Kidney (tissue), 22 donors: ENCODE measurements at places on chromosomes 2 and 18.

GRCh38 chr2:86831537-86831936 lies 30.1 kb downstream of the CD8B start:
- no peaks in the 10 kb centered on the region for H3K27me3 ChIP-seq
- no peak for DNase-seq
- no peaks in the 10 kb centered on the region for H3K4me1 ChIP-seq
- H3K36me3 ChIP-seq: no peaks in the 10 kb centered on the region
- H3K27ac ChIP-seq: no peak overlapping the region

DNA sequence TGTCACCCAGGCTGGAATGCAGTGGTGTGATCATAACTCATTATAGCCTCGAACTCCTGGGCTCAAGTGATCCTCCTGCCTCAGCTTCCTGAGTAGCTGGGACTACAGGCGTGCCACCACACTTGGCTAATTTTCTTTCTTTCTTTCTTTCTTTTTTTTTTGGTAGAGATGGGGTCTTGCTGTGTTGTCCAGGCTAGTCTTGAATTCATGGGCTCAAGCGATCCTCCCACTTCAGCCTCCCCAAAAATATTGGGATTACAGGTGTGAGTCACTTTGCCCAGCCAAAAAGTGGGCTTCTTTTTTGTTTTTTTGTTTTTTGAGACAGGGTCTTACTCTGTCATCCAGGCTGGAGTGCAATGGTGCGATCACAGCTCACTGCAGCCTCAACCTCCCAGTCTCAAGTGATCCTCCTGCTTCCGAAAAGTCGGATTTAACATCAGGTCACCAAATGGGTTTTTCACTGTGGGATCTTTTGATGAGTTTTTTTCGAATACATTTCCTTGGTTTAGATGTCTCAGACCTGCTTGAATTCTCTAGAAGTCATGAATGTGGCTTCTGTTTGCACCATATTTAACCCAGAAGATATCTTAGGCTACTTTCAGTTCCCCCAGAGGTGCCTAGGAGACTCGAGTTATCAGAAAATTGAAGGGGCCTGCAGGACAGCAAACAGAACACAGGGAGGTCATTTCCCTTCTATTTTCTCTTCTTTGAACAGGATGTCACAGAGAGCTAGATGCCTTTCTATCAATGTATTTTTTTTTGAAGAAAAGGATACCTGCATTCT lies 8.9 kb downstream of the RAB31 start:
- H3K27me3 ChIP-seq: no peaks in the 10 kb centered on the region
- no peaks in the 10 kb centered on the region for H3K4me1 ChIP-seq
- DNase-seq: no peak
- no peak overlapping the region for H3K27ac ChIP-seq
- no peaks in the 10 kb centered on the region for H3K36me3 ChIP-seq

- no peak overlapping the region for H3K4me3 ChIP-seq
- no peak for DNase-seq
- H3K27ac ChIP-seq: no peak overlapping the region
- H3K36me3 ChIP-seq: no peaks in the 10 kb centered on the region
- no peaks in the 10 kb centered on the region for H3K27me3 ChIP-seq
- no peaks in the 10 kb centered on the region for H3K4me1 ChIP-seq
Observed at GRCh38 chr2:109153005-109153784, 24.2 kb downstream of the SH3RF3 start.

- no peak overlapping the region for H3K27ac ChIP-seq
- H3K4me3 ChIP-seq: no peak overlapping the region
- no peaks in the 10 kb centered on the region for H3K36me3 ChIP-seq
- no peak for DNase-seq
Observed at GRCh38 chr2:165874445-165875039, 79.0 kb downstream of the TTC21B start.

GRCh38 chr2:55519938-55520885 lies 694 bp downstream of the CFAP36 start:
- H3K27ac ChIP-seq: peak overlapping the region; percentile 71
- no peaks in the 10 kb centered on the region for H3K4me1 ChIP-seq
- no peaks in the 10 kb centered on the region for H3K27me3 ChIP-seq
- H3K36me3 ChIP-seq: peaks cover 1% of the 10 kb centered on the region
- DNase-seq: peak; percentile 54
- peak overlapping the region; percentile 95 for H3K4me3 ChIP-seq

GRCh38 chr2:73985308-73986084 lies 786 bp downstream of the TET3 start:
- no peak overlapping the region for H3K27ac ChIP-seq
- H3K4me3 ChIP-seq: peak overlapping the region; percentile 36
- H3K4me1 ChIP-seq: peaks cover 42% of the 10 kb centered on the region
- H3K27me3 ChIP-seq: peaks cover under 1% of the 10 kb centered on the region

DNA sequence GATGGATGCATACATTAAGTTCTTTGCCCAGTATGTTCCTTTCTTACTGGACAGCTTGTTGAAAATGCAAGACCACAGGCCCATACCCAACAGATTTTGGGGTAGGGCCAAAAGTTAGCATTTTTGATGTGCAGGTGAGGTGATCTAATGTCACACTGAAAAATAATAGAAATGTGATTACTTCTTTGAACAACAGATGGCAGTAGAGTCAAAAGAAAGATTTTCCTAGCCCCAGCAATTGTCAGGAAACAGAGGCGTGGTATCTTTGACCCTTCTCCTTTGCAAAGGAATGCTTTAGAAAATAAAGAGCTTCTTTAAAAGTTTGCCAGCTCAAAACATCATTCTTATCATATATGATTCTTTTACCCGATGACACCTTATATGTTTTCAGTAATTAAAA lies 343.6 kb upstream of the SYT4 start:
- H3K27ac ChIP-seq: no peak overlapping the region
- no peaks in the 10 kb centered on the region for H3K36me3 ChIP-seq
- H3K4me1 ChIP-seq: no peaks in the 10 kb centered on the region

- H3K4me3 ChIP-seq: no peak overlapping the region
- H3K27me3 ChIP-seq: no peaks in the 10 kb centered on the region
- no peaks in the 10 kb centered on the region for H3K36me3 ChIP-seq
Observed at GRCh38 chr2:110957293-110957692, 163.4 kb upstream of the BCL2L11 start.

GRCh38 chr18:63229971-63230370 lies 89.6 kb downstream of the BCL2 start:
- no peak for DNase-seq
- H3K27me3 ChIP-seq: no peaks in the 10 kb centered on the region
- H3K27ac ChIP-seq: no peak overlapping the region
- H3K36me3 ChIP-seq: no peaks in the 10 kb centered on the region

DNA sequence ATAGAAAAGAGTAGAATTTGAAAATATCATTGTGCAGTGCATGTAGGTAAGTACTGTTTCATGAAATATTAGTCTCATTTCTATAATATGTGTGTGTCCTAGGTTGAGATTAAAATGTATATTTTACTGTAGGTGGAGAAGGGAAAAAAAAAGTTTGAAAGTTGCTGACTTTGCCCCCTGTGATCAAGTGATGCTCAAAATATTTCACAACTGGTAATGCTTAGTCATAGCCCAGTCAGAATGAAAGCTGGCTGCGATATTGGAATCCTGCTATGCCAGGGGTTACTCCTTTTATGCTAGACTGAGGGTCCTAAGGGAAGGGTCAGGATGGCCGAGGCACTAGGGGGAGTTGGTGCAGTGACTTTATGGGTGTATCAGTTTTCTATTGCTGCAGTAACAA lies 19.5 kb upstream of the CFAP36 start:
- no peaks in the 10 kb centered on the region for H3K4me1 ChIP-seq
- H3K4me3 ChIP-seq: no peak overlapping the region
- H3K27me3 ChIP-seq: no peaks in the 10 kb centered on the region
- no peak for DNase-seq

- no peaks in the 10 kb centered on the region for H3K4me1 ChIP-seq
- no peaks in the 10 kb centered on the region for H3K36me3 ChIP-seq
- no peak for DNase-seq
- no peak overlapping the region for H3K27ac ChIP-seq
- H3K4me3 ChIP-seq: no peak overlapping the region
- H3K27me3 ChIP-seq: no peaks in the 10 kb centered on the region
Observed at GRCh38 chr2:125006676-125007075, 981.6 kb downstream of the CNTNAP5 start.

DNA sequence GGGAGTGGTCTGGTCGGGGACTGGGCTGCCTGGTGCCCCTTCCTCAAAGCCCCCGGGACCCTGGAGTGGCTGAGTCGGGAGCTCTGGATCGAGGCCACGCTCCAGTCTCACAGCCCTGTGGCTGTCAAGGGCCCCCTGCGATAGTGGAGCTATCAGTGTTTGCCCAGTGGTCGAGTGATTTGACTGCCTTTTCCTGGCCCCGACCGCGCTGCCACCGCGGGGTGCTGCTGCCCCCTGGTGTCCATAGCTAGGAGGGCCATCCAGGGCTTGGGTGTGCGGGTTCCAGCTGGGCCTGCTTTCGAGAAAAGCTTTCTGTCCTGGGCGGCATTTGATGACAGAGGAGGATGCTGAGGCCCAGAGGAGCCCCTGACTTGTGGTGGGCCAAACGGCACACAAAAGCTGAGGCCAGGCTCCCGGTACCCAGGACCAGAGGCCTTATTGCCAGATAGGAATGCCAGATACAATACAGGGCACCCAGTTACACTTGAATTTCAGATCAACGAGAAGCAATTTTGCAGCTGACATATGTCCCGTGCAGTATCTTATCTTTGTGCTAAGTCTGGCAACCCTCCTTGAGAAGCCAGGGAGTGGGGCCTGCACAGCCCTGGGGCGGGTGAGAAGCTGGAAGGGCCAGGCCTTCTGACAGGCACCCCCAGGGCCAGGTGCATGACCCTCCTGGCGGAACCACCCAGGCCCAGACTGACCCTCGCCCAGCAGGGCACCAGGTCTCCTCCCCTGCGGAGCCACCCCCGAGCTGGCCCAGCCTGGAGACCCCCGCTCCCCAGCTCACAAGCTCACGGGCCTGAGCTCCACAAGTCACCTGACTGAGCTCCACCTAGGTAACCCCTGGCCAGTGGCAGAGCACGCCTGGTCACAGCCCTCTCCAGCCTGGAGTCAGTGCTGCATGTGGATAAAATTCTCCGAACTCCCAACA lies 13.0 kb downstream of the ODC1 start:
- peaks cover 8% of the 10 kb centered on the region for H3K4me1 ChIP-seq
- H3K4me3 ChIP-seq: no peak overlapping the region
- H3K27me3 ChIP-seq: no peaks in the 10 kb centered on the region

GRCh38 chr2:12624384-12624783 lies 92.4 kb upstream of the TRIB2 start:
- H3K4me1 ChIP-seq: peaks cover 3% of the 10 kb centered on the region
- H3K27me3 ChIP-seq: no peaks in the 10 kb centered on the region
- no peak overlapping the region for H3K27ac ChIP-seq
- no peak for DNase-seq
- no peak overlapping the region for H3K4me3 ChIP-seq

- H3K27me3 ChIP-seq: no peaks in the 10 kb centered on the region
- no peak overlapping the region for H3K4me3 ChIP-seq
- no peak for DNase-seq
- H3K27ac ChIP-seq: no peak overlapping the region
- H3K36me3 ChIP-seq: no peaks in the 10 kb centered on the region
- no peaks in the 10 kb centered on the region for H3K4me1 ChIP-seq
Observed at GRCh38 chr2:148726228-148726627, 81.7 kb downstream of the EPC2 start.

- H3K27me3 ChIP-seq: no peaks in the 10 kb centered on the region
- H3K27ac ChIP-seq: peak overlapping the region; percentile 78
- DNase-seq: peak; percentile 51
- no peaks in the 10 kb centered on the region for H3K36me3 ChIP-seq
Observed at GRCh38 chr2:27356056-27356381, 545 bp downstream of the GTF3C2 start.

DNA sequence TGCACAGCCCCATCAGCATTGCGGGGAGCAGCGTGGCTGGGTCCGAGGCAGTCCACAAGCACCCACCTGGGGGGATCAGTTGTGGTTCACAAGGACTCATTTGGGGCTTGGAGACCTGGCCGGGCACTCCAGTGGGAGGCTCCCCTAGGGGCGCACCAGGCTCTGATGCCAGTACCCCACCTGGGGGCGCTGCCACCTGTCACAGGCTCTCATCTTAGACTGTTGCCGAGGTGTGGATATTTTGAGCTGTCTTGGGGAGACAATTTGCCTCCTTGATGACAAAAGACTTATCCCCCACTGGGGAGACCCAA lies 3.0 kb downstream of the ADRA2B start:
- peaks cover 11% of the 10 kb centered on the region for H3K4me1 ChIP-seq
- H3K36me3 ChIP-seq: no peaks in the 10 kb centered on the region
- DNase-seq: no peak
- no peak overlapping the region for H3K4me3 ChIP-seq
- H3K27me3 ChIP-seq: no peaks in the 10 kb centered on the region
- H3K27ac ChIP-seq: no peak overlapping the region

DNA sequence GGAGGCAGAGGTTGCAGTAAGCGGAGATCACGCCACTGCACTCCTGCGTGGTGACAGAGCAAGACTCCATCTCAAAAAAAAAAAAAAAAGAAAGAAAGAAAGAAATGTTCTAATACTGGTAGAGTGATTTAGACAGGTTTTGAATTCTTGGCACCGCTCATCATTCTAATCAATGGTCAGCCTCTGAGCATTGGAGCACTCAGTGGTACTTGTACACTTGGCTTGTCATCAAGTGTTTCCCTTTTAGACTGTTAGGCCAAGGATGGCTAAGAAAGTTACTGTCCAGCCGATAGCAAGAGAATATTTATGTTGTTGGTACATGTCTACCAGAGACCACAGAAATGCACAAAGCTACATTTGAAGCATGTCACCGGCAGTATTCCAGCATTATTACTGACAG lies 444.1 kb upstream of the RAB12 start:
- DNase-seq: no peak
- no peak overlapping the region for H3K4me3 ChIP-seq
- no peaks in the 10 kb centered on the region for H3K27me3 ChIP-seq
- H3K27ac ChIP-seq: no peak overlapping the region
- H3K4me1 ChIP-seq: no peaks in the 10 kb centered on the region

DNA sequence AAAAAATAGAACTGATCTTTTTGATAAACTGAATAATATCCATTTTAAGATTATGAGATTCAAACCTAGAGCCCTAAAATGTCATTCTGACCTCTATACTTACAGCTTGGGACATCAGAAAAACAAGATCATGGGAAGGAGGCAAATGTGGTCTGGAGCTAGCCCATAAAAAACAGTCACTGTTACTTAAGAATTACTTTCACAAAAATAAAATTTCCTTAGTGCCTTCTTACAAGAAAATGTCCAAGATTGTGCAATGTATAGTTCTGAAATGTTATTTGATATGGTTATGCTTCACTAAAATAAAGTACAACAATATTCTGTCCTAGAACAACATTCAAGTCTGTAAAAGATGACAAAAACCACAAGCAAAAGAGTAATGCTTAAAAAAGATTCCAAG lies 247.6 kb downstream of the DYM start:
- no peak for DNase-seq
- no peaks in the 10 kb centered on the region for H3K4me1 ChIP-seq
- H3K27me3 ChIP-seq: no peaks in the 10 kb centered on the region
- H3K4me3 ChIP-seq: no peak overlapping the region

GRCh38 chr2:120857422-120857821 lies 121.8 kb downstream of the GLI2 start:
- H3K27ac ChIP-seq: no peak overlapping the region
- H3K4me3 ChIP-seq: no peak overlapping the region
- DNase-seq: no peak
- H3K36me3 ChIP-seq: no peaks in the 10 kb centered on the region

DNA sequence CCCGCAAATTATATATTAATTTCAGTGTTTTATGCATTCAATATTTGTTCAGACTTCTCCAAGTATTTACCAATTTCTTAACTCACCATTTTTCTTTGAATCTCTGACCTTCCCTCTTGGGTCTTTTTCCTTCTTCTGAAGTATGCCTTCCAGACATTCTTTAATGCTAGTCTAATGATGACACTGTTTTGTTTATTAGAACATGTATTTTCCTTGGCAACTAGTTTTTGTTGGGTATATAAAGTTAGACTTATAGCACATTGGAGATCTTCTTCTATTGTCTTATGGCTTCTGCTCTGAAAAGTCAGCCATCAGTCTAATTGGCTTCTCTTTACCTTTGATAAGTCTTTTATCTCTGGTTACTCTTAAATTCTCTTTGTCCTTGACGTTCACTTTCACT lies 423.2 kb upstream of the NRP2 start:
- H3K4me1 ChIP-seq: no peaks in the 10 kb centered on the region
- no peak overlapping the region for H3K4me3 ChIP-seq
- H3K27me3 ChIP-seq: no peaks in the 10 kb centered on the region
- no peaks in the 10 kb centered on the region for H3K36me3 ChIP-seq
